ENCODE measurements at places on chromosomes 6 and 20. TPM values are rescaled to one million over a fixed set of nuclear protein-coding genes. Genes with fewer than 3 reads are reported as not detected.

Gene XKR7
- under 0.01 TPM for total RNA-seq

Gene CST3
- 229 TPM for total RNA-seq

Gene TMEM244
- total RNA-seq, result not detected

Gene BTBD3
- 18.9 TPM for total RNA-seq

Gene VSX1
- not detected for total RNA-seq

Gene HLA-DRA
- total RNA-seq, result 5.8 TPM

Gene ADTRP
- 0.72 TPM for total RNA-seq

Measured in osteoblast (primary cell).